A673 (cell line): ENCODE measurements at places on chromosomes 2 and 18. TPM values are rescaled to one million over a fixed set of nuclear protein-coding genes. Genes with fewer than 3 reads are reported as not detected.

GRCh38 chr2:120596191-120596811 is 139.4 kb upstream of the GLI2 start:
- no peak for DNase-seq
- H3K4me1 ChIP-seq = no peaks in the 10 kb centered on the region
- no peak overlapping the region for H3K4me3 ChIP-seq

- H3K4me3 ChIP-seq = no peak overlapping the region
- H3K4me1 ChIP-seq = no peaks in the 10 kb centered on the region
- no peak overlapping the region for H3K27ac ChIP-seq
- no peaks in the 10 kb centered on the region for H3K27me3 ChIP-seq
- no peak for DNase-seq
These were observed 10.8 kb upstream of the ALPP start for GRCh38 chr2:232367591-232368233.

DNA sequence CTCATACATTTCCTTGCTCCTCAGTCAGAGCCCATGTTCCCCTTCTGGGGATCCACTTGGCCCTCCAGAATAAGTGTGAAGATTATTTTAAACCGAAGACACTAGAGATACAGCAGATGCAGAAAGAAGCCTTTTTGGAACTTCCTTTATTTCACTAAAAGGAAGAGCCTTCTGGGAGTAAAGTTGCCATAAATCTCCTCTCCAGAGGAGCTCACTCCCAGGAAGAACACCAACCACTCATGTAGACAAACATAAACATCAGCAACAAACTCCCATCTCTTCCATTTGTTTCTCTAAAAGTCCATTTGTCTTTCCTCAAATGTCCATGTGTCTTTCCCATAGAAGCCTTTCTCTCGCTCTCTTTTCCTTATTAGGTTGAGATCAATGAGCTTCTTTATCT is 62.4 kb upstream of the MSH6 start:
- DNase-seq = no peak
- no peak overlapping the region for H3K4me3 ChIP-seq
- H3K36me3 ChIP-seq = no peaks in the 10 kb centered on the region
- H3K27ac ChIP-seq = no peak overlapping the region
- no peaks in the 10 kb centered on the region for H3K4me1 ChIP-seq
- H3K27me3 ChIP-seq = no peaks in the 10 kb centered on the region

TEX44 gene
- not detected in 2 replicates for total RNA-seq

ASTL gene
- not detected in 2 replicates for total RNA-seq

GRCh38 chr2:173858291-173858731 is 106.9 kb downstream of the SP3 start:
- no peak for DNase-seq
- no peaks in the 10 kb centered on the region for H3K36me3 ChIP-seq
- no peaks in the 10 kb centered on the region for H3K27me3 ChIP-seq
- no peak overlapping the region for H3K4me3 ChIP-seq
- no peak overlapping the region for H3K27ac ChIP-seq
